Bronchus fibroblast of lung (primary cell): ENCODE measurements at places on chromosomes 13 and 19. TPM values are rescaled to one million over a fixed set of nuclear protein-coding genes. Genes with fewer than 3 reads are reported as not detected.

NLRP12 gene
- total RNA-seq: not detected in 2 replicates

ZNF546 gene
- total RNA-seq: 2.2 and 2.9 TPM in 2 replicates

NFIX gene
- 41.0 and 42.9 TPM in 2 replicates for total RNA-seq

SLC10A2 gene
- not detected in 2 replicates for total RNA-seq

CD209 gene
- total RNA-seq: not detected in 2 replicates

COL4A1 gene
- total RNA-seq: 45.5 and 55.0 TPM in 2 replicates

ZNF541 gene
- 0.15 TPM in 1 of 2 replicates, not detected in the other for total RNA-seq

VMAC gene
- total RNA-seq: 2.1 and 3.2 TPM in 2 replicates

LRRC8E gene
- total RNA-seq: 3.7 and 5.9 TPM in 2 replicates

CXCL17 gene
- not detected in 2 replicates for total RNA-seq
